ENCODE measurements at places on chromosomes 5 and 9.

GRCh38 chr5:72441862-72442540, 65.2 kb downstream of the ZNF366 start:
- DNase-seq = no peak

GRCh38 chr5:10630126-10630525, 66.3 kb downstream of the ANKRD33B start:
- DNase-seq = no peak

DNA sequence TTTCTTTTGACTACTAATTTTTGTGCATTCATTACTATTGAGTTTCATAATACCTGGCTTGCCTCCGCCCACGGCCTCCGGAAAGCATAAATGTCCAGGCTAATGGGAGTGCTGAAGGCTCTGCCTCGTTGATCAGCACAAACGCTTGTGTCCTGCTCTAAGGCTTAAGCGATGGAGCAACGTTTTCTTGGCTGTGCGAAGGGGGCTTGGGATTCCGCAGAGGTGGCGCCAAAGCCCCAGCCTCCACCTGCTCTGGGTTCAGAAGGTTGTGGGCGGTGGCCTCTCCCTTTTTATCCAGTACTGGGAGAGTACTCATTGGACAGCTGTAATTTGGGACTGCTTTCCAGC, 19.7 kb downstream of the ANXA2R start:
- no peak for DNase-seq

DNA sequence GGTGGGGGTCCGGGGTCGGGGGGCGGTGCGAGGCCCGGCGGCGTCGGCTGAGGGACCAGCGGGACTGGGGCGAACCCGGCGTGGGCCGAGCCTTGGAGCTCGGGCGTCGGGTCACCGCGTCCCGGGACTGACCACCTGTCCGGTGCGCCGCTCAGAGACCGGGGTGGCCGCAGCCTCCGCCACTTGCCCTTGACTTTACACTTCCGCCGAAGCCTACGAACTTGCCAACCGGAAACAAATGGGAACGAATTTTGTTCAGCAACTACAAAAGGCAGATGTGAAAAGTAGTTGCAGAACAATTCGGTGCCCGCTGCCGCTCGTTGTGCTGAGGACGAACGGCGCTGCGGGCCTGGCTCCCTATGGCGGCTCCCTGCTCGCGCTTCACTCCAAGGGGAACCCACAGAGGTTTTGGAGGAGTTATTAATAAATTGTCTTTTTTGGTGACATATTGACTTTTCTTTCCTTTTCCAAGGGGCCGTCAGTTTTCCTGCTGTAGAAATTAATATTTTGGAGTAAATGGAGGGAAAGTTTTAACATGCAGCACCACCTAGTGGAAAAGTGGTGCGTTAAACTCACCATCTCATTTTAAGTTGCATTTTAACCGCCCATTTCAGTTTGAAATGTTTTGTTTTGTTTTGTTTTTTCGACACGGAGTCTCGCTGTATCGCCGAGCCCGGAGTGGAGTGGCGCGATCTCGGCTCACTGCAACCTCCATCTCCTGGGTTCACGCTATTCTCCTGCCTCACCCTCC, 490 bp downstream of the PCBD2 start:
- DNase-seq = peak; percentile 44

DNA sequence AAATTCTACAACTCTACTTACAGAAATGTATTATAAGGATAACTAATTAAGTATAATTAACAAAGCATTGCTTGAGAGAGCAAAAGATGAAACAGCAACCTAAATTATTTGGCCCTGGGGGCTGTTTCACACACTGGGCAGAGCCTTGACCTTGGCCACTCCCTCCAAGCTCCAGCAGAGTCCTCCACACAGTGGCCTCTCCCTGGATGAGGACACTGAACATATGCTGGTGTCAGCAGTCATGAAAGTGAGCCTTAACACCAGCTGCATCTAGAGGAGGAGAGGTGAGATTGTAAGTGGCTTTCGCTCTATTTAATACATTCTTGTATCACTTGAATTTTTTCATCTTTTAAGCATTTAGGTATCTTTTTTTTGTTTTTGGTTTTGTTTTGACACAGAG, 23.3 kb upstream of the ZDHHC12 start:
- no peak for DNase-seq

DNA sequence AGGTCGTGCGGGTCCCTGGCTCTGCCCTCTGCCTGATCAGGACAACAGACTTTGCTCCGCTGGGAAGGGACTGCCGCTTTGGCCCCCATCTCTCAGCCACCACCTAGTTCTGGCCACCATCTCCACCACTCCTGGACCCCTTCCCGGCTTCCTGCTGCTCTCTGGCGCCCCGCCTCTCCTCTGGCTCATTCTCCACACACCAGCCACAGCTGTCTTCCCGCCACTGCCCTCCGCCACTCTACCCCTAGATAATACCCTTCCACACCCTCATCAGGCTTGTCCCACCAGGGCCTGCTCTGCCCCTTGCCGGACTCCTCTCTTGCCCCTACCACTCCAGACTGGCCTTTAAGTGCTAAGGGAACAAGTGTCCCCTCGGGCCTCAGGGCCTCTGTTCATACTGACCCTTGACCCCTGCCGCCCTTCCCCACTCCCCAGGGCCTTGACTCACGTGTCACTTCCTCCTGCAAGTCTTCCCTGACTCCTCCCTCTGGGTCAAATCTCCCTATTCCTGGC, 3.0 kb upstream of the CDX1 start:
- no peak for DNase-seq

Measured in activated T-helper 9 cell treated with anti-CD3 and anti-CD28 coated beads, Interleukin-2, amount 50 U/mL, for 16 hours (primary cell).